ENCODE measurements at places on chromosomes 11 and 22.
A peak's percentile ranks its signal among the peaks of the same experiment; 100 is the strongest.

DNA sequence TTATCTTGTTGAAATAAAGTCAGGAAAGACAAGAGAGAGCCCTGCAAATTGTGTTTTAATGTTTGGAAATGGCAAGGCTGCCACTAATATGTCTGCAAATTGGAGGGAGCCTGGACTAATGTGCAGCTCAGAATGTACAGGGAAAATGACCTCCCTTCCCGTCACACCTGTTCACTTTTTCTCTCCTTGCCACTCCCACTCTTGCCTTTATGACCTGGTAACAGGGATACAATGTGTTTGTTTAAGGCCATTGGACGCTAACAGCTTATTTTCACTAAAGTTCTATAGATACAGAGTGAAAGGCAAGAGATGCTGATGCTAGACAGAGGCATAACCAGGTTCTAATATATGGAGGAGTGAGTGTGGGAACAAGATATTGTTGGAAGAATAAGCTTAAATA, 203.9 kb downstream of the RAB38 start:
- no peak for DNase-seq

DNA sequence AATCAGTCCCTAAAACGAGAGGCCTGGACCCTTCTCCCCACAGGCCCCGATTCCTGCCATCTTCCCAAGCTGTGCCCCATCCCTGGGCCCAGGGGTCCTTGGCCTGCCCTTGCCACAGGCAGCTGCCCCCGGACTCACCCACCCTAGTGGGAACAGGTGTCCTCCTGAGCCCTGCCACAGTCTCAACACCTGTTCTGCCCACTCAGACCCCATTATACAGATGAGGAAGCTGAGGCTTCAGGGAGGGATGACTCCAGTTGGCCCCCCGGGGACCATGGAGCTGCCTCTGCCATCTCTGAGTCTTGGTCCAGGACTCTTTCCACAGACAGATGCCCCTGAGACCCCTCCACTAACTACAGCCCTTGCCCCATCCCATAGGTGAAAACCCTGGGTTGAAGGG, 15.9 kb downstream of the MYBPC3 start:
- DNase-seq, result no peak

- DNase-seq, result no peak
These were observed at the start of gene CD3G for GRCh38 chr11:118343981-118344515. Gene CD3G (plus strand): TSS chr11:118344344. CDS start chr11:118344424, 80 bp downstream.

- no peak for DNase-seq
These were observed 280.7 kb downstream of the DLG2 start for GRCh38 chr11:85346484-85346883.

- no peak for DNase-seq
These were observed 22.6 kb downstream of the RASD2 start for GRCh38 chr22:35563211-35563610.

- DNase-seq, result no peak
These were observed 30.4 kb downstream of the BID start for GRCh38 chr22:17743661-17744411.

- peak; percentile 16 for DNase-seq
These were observed 25.7 kb downstream of the OSBP2 start for GRCh38 chr22:30720263-30720837.

DNA sequence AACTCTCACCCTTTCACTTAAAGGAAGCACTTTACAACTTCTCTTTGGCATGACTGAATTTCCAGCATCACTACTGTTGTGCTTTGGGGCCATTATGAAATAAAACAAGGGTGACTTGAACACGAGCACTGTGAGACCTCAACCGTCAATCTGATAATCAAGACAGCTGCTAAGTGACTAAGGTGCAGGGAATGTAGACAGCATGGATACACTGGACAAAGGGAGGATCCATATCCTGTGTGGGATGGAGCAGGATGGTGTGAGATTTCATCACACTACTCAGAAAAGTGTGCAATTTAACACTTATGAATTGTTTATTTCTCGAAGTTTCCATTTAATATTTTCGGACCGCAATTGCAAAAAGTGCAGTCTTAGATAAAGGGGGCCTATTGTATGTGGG, 16.1 kb upstream of the EXPH5 start:
- DNase-seq, result no peak

DNA sequence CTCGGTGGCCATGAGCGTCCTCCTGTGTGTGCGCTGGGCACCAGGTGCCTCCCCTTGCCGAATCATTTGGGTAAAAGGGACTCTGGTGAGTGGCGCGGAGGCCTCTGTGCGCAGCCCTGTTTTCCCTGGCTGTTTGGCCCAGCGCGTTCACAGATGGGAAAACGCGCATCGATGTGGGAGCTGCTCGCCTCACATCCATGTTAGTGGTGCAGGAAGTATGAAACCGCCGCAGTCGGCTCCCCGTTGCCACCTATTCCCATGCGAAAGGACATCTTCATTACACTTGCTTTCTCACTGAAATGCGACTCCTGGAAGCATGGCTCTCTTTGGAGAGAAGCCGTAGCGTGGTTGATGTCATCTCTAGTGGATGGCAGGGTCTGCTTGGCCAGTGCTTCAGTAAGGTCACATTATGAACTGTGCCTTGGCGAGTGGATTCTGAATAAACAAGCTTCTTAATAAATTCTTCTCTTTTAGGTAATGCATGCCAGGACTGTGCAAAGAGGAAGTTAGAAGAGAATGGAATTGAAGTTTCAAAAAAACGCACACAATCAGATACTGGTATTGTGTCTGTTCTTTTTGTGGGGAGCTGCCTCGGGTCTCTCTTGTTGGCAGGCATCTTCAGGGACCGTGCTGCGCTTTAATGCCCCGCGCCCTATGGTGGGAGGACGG, 26.3 kb downstream of the FAM118A start:
- no peak for DNase-seq

DNA sequence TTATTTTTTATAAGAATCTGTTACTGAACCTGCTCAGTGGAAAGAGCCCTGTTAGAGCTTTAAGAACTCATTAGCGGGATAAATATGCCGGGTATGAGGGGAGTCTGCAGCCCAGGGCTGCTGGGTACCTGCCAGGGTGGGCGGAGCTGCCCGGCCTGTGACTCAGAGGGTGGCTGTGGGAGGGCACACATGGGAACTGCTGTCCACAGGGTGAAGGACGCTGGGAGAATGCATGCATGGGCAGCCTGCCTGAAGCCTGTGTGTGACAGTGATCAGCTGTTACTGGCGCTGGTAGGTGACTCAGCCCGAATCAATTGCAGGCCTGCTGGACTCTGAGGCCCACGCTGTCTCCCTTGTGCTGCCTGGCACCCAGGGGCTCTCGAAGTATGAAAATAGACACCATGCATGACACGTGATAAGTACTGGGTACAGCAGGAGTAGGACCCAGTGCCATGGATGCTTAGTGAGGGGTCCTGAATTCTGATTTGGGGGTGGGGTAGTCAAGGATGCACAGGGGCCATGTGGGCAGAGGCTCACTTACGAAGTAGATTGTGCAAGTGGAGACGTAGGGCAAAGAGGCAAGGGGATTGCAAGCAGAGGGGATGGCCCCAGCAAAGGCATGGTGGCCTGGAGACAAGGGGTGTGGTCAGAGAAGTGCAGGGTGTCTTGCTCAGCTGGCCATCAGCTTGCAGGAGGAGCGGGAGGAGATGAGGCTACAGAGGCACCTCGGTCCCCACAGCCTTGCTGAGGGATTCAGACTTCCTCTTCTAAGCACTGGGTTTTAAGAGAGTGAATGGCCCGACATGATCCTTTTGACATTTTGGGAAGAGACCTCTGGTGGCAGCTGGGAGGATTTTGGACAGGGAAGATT, 36.5 kb downstream of the GRIK4 start:
- peak; percentile 15 for DNase-seq

DNA sequence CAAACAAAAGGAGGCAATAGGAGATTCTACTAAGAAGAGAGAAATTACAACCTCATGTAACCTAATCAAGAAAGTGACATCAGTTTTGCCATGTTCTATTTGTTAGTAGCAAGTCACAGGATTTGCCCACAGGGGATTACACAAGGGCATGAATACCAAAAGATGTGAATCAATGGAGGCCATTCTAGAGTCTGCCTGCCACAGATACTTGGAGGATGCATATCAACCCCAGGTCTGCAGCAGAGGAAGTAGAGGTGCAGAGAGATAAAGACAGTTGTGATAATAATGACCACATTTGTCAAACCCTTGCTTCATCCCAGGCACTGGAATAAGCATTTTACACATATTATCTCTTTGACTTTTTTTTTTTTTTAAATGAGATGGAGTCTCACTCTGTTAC, 2.4 kb upstream of the ASCC2 start:
- DNase-seq, result peak; percentile 41

- DNase-seq, result no peak
These were observed 39.7 kb downstream of the C11orf91 start for GRCh38 chr11:33660962-33661361.

GRCh38 chr22:49509016-49509415, 318.7 kb downstream of the BRD1 start:
- DNase-seq, result no peak

DNA sequence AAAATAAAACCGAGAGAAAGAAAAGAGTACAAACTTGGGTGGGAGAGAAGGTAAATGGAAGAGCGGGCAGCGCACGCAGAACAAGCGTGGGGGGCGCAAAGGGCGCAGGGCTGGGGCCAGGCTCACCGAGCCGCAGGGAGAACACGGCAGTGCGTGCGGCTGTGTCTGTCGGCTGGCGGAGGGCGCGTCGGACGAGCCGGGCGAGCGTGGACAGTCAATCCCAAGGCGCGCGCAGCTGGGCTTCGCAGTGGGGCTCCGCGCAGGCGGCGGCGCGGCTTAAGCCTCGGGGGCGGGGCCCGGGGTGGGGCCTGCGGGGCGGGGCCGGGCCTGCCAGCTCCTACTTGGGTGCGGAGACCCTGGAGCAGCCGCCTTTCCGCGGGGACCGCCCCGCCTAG, at the start of gene UCP2:
Gene UCP2, minus strand, starts transcription at position 249 of the 395 bp plus-strand sequence. CDS start 4,465 bp downstream, outside the sequence.
- DNase-seq, result no peak

- DNase-seq, result no peak
These were observed 29.5 kb downstream of the CHST1 start for GRCh38 chr11:45635907-45636306.

DNA sequence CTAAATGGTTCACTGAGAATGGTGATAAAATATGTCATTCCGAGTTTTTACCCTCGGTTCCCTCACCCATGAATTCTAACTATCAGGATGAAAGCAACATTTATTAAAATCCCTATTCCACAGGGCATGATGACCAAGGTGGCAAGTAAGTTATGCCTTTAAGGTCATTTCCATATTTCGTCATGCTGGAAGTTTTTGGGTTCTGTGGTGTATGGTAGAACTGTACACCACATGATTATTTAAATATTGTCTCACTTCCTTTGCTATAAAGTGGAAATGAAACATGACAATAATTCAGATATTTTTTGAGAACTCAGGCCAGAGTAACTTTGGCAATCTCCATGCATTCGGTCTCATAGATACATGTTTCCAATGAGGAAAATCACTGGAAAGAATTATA, 68.5 kb upstream of the CARD18 start:
- no peak for DNase-seq

DNA sequence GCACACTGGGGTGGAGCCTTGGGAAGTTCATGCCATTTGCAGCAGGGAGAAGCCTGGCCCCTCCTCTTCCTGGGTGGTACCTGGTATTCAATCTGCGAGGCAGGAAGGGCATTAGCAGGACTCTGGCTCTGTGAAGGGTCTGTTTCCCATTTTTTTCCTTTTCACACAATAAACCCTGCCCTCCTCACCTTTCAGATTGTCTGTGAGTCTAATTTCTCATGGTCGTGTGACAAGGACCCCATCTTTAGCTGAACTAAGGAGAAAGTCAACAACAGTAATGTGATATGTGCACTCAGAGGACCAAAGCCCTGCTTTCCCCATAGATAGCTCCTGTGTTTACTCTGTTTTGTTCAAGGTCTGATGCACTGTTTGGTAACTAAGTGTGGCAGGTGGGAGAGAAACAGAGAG, 26.6 kb upstream of the CASP4 start:
- no peak for DNase-seq

- no peak for DNase-seq
These were observed 39.7 kb upstream of the GALNT18 start for GRCh38 chr11:11661326-11662040.

- DNase-seq, result no peak
These were observed 3.5 kb upstream of the TPBGL start for GRCh38 chr11:75237050-75237449.

DNA sequence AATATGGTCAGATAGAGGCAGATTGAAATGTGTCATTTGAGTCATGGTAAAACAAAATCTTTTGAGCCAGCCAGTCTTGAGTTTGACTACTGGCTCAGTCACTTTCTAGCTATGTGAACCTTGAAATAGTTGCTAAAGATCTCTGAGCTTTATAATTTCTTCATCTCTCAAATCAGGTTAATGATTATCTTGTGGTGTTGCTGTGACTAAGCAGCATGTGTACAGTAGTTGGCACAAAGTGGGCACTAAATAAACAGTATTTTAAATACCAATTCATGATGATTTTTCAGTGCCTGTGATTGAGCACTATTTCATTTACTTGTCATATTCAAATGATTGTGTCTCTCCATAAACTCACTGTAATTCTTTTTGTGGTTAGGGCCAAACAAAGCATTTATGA, 70.8 kb downstream of the RAB38 start:
- no peak for DNase-seq

DNA sequence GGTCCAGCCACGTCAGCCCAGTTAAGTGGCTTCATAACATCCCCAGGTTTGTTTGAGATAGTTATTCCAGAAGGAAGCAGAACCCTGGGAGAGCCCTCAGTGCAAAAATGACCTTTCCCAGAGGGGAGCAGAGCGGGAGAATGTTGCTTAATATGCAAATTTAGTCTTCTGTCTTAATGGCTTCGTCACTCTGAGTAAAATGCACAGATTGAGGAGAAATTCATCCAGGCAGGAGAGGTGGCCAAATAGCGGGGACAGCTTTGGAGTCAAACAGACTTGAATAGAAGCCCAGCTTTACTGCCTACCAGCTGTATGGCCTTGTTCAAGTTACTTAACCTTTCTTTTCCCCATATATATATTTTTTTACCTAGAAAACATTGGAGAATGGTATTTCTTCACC, 12.3 kb upstream of the NRGN start:
- no peak for DNase-seq

- no peak for DNase-seq
These were observed 93.5 kb downstream of the DBX1 start for GRCh38 chr11:20066783-20067156.

GRCh38 chr11:95699631-95700470, 89.7 kb downstream of the FAM76B start:
- no peak for DNase-seq

DNA sequence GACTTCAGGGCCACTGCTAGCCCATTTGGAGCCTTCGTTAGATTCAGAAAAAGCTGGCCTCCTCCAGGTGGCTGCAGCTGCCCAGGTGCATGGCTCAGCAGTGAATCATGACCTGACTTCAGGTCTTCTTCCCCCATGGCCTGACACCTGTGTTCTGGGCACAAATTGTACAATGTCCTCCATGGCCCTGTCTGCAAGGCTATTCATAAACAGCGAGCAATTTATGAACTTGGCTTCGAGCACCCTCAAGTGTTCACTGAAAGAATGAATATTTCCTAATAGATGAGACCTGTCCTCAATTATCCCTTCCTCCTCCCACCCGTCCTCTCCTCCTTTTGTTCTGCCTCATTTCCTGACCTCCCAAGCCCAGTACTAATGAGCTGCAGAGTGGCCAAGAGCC, 12.2 kb upstream of the VPS37C start:
- DNase-seq, result peak; percentile 41

- no peak for DNase-seq
These were observed 32.2 kb upstream of the CARS1 start for GRCh38 chr11:3089236-3090061.

- DNase-seq, result no peak
These were observed 341 bp downstream of the NAALADL1 start for GRCh38 chr11:65058012-65058411.

GRCh38 chr11:2091112-2091746, 48.0 kb downstream of the IGF2 start:
- DNase-seq, result no peak

GRCh38 chr22:35684270-35684700, 33.4 kb upstream of the APOL5 start:
- peak; percentile 51 for DNase-seq

GRCh38 chr11:17432002-17432401, 43.5 kb upstream of the KCNJ11 start:
- no peak for DNase-seq
